ENCODE measurements at places on chromosomes 3 and 15.

- DNase-seq: no peak
Observed at GRCh38 chr3:11510356-11510755, 133.4 kb downstream of the VGLL4 start.

DNA sequence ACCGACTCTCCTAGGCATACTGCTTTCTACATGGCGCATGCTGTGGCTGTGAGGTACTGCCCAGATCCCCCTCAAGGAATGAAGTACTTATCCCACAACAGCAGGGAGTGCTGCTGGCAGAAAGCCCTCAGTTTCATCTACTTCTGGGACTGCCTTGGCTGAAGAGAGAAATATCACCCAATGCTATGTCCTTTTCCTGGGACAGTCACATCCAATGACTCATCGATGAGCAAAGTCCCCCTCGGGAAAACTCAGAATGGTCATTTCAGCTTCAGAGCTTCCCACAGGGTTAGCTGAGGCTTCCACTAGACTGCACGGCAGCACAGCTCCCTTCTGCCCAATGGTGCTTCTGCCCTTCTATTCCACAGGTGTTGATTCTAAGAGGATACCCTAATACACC, 3.6 kb upstream of the NMD3 start:
- no peak for DNase-seq

GRCh38 chr3:194787072-194787471, 101.4 kb downstream of the FAM43A start:
- DNase-seq: no peak

GRCh38 chr3:129688271-129688895, 81.9 kb upstream of the PLXND1 start:
- DNase-seq: no peak

DNA sequence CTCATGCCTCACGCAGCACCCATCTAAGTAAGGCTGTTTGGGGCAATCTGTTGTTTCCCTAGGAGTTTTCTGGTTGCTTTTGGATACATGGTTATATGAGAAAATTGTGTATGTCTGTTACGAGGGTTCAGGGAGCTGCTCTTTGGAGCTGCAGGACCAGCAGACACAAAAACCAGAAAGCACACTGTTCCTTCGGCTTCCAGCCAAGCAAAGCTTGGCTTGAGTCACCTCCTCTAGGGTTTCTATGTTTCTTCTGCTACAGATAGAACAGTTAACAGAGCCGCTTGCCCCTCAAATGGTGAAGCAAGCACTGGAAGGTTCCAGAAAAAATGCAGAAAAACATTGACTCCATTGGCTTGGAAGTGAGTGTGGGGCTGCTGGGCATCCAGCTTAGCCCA, 49.2 kb upstream of the CTDSPL start:
- no peak for DNase-seq

DNA sequence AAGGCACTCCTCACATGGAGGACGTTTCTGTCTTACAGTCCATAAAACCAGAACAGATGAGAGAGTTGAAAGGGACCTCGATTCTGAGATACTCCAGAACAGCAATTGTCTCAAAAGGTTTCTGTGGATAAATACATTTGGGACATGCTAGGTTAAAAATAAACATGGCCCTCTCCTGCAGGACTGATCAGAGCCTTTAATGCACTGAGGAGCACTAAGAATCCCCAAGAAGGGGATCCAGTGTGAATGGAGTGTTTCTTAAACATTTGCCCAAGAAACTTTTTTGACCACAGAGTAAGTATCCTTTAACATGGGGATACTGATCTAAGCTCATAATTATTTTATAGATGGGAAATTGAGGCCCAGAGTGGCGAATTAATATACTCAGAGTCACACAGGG, 223.4 kb downstream of the XXYLT1 start:
- DNase-seq: no peak

Data from stimulated activated CD4-positive, alpha-beta T cell treated with anti-CD3 and anti-CD28 coated beads, Interleukin-15, amount 100 ng/mL, for 1 hour (primary cell).